ENCODE measurements at places on chromosomes 3 and 15.

- DNase-seq: peak; percentile 59
These were observed 13.8 kb downstream of the SPRED1 start for GRCh38 chr15:38266247-38266986.

DNA sequence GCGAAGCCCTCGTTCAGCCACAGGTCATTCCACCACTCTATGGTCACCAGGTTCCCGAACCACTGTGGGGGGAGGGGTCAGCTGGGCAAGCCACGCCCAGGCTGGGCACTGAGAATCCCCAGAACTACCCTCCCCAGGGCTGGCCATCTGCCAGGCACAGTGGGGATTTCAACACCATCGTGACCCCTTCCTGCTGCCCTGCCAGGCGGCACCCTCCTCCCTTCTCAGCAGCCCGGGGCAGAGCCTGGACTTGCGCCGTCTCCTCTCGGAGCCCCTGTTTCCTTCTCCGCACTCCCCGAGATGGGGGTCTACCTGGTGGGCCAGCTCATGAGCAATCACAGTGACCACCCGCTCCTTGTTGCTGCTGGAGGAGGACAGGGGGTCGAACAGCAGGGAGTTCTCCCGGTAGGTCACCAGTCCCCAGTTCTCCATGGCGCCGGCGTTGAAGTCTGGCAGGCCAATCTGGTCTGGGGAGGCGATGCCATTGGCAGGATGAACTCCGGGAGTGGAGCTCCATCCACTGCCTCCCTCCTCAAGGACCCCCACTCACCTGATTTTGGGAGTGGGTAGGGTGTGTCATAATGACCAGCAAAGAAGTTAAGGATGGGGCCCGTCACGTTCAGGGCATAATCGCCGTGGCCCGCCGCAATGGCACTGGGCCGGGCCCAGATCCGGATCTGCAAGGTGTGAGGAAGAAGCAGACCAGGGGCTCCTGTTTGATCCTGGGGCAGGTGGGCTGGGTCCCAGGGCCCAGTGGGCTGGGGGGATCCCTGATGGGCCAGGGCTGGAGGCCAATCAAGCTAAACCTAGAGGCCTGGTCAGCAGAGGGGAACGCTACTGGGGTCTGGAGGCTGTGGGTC lies 10.5 kb downstream of the ANPEP start:
- DNase-seq: no peak

GRCh38 chr15:68028888-68029207 lies 25.3 kb upstream of the PIAS1 start:
- no peak for DNase-seq

GRCh38 chr3:187570776-187571175 lies 99.4 kb downstream of the SST start:
- no peak for DNase-seq

GRCh38 chr15:38893925-38894242 lies 329.3 kb upstream of the RASGRP1 start:
- DNase-seq: no peak

DNA sequence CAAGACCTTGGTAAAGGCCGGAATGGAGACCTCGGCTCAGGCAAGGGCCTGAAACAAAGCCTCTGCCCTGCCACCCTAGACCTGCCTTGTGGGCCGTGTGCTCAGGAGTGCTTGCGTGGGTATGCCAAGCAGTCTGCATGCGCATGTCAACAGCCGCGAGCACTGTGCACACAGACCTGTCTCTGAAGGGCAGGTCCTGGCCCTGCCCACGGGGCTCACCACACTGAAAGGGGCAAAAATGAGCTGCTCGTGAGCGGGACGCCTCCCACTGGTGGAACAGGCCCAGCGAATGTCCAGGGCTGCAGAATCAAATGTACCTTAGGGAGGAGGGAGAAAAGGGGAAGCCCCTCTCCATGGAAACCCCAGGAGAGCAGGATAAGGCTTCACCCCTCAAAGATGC lies 44.3 kb upstream of the FGD5 start:
- DNase-seq: no peak

DNA sequence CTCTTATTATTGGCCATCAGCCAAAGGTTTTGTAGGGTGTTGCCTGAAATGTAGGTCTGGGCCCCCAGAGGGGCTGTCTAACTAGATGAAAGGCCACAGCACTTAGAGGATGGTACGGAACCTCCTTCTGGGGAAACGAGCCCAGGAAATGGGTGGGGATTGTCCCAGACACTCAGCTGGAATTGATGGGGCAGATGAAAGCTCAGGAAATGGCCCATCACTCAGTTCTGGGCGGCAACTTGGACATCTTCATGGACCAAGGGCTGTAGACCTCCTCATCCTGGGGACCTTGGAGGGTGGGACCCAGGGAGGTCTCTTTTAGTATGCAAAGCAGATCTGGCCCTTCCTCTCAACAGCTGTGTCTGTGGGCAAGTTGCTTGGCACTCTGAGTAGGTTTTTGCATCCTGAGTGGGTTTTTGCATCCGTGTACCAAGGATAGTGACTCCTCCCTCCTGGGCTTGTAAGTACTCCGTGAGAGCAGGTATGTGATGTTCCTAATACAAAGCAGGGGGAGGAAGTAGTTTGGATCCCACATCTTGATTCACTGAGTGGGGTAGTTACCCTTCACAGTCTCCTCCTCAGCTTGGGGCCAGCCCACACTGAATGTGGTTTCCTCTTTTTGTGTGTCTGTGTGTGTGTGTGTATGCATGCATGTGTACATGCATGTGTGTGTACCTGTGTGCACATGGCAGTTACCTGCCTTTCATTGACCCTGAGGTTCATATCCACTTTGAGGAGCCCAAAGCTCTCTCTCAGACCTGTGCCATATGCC lies 292.0 kb downstream of the RPLP1 start:
- DNase-seq: no peak

GRCh38 chr3:30084316-30084715 lies 522.1 kb upstream of the TGFBR2 start:
- DNase-seq: no peak

DNA sequence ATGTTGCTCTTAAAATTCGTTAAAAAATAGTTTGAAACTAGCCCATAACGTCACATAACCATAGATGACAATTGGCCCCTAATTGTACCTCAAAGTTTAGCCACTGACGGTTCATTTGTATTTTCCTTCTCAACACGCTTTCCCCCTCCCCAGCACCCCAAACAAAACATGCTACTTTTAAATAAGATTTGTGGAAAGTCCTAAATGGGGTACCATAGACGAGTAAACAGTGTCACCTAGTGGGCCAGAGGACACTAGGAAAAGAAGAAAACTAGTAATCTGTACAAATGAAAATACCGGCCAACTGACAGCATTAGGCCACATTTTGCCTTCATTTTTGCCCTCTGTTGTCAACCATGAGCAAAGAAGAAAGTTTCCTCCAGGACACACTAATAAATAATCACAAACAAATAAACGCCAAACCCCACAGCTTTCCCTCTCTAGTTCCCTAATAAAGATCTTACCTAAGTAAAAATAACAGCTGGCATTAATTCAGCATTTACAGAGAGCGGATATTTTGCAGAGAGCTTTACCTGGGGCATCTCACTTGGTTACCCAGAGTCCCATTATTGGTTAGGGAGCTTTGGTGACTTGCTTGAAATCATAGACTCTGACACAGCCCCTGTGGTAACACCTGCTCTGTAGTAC lies 175.1 kb upstream of the ATP11B start:
- peak; percentile 12 for DNase-seq

DNA sequence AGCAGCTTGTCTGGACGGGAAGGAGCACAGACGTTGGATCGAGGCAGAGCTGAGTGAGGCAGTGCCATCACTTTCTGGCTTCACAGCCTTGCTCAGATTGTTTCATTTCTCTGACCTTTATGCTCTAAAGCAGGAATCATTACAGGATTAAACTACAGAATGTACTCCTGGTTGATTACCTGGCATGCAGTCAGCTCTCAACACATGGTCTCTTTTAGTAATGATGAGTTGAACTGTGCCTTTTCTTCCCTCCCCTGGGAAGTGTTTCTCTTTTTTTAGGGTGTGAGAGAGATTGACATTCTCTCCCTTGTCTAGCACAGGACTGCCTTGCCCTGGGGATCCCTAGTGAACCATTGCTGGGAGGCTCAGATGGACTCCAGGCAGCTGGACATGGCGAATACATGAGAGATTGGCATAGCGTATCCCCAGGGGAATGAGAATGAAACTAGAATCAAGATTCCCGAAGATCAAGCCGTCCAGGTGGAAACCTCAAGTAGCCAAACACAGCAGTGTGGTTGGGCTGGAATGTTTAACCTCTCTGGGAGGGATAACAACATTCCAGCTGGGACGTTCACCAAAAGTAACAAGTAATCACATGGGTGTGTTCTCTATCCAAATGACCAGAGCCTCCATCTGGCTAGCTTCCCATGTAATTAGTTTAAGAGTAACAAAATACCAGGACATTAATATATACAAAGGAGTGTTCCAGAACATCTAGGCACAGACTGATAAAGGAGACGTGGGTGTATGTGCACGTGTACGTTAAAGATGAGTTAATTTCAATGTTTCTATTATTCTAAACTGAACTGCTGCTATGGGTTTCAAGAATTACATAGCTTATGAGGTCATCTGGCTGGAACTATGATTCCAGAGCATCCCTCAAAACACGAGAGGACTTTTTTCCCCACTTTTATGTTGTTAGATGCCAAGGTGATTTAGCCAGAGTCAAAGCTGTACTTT lies 118.6 kb upstream of the NR2E3 start:
- peak; percentile 84 for DNase-seq

DNA sequence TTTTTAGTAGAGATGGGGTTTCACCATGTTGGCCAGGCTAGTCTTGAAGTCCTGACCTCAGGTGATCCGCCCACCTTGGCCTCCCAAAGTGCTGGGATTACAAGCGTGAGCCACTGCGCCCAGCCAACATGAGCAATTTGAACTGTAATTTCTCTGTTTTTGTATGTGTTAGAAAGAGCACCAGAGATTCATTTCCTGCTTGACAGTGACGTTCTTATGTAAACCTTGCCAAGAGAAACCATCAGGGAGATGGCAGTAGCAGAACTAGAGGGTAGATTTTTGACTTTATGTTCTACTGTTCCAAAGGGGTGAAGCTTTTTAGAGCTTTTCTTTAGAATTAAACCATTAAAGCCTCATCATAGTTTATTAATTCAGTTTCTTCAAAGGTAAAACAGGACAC lies 148.1 kb upstream of the UMPS start:
- DNase-seq: no peak

DNA sequence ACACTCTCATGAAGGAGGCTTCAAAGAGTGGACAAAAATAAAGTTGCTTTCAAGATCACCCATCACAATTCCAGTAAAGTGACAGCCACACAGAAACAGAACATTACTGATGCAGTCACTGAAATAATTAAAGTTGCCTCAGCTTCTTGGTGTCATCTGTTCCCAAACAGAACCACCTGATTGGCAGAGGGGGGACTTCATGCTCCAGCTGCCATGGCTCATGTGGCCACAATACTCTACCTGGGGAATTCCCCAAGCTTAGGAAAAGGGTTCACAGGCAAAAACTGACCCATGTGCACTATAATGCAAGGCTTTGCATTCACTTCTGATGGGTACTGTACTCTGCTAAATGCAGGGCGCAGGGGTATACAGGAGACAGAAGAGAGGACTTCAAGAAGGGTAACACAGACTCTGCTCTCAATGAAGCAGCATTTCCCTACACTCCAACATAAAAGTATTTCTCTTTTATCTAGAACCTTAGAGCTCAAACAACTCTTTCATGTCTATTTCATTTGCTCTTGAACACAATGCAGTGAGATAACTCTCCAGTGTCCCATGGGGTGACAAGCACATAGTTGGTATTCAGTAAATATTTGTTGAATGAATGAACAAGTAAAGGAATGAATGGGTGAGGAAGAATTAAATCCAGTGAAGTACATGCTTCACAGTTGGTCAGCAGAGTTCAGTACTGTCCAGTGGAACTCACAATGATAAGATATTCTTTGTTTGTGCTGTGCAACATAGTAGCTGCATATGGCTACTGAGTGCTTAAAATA lies 8.6 kb upstream of the CTNNB1 start:
- DNase-seq: no peak

DNA sequence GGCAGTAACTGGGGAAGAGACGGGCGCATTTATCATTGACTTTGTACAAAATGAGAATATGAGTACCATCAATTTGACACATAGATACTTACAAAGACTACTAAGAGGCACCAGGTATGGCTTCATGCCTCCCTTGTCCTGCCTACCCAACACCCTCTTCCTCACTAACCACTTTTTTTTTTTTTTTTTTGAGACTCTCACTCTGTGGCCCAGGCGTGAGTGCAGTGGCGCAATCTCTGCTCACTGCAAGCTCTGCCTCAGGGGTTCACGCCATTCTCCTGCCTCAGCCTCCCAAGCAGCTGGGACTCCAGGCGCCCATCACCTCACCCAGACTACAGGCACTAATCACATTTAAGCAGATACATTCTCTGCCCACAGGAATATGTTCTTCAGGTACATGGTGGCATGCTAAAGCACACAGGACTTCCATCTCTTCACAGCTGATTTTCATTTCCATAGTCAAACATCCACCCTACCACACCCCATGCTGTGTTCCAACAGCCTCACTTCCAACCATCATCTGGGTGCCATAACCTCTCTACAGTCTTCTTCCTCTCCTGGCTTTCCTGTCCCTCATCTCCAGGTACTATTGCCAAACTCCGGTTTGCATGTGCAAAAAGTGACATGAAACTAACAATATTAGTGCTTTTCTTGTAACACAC lies 41.7 kb downstream of the RAB27A start:
- DNase-seq: no peak

- peak; percentile 65 for DNase-seq
These were observed 15.5 kb downstream of the CCR5 start for GRCh38 chr3:46386205-46386604.

DNA sequence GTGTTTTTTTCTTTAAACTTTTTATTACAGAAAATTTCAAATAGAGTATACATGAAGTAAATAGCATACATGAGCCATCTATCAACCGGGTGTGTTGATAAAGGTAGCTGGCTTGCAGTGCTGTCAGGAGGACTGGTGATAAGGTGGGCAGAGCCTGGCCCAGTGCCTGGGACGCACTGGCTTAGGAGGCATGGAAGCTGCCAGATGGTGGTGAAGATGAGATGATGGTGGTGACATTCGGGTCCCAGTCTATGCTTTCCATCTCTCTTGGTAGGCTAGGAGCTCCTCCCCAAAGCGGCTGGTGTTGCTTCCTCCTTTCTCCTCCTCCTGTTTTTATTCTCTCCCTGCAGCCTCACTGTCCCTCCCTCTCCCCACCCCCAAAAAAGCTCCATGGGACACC lies 101.7 kb downstream of the ADCY5 start:
- no peak for DNase-seq

DNA sequence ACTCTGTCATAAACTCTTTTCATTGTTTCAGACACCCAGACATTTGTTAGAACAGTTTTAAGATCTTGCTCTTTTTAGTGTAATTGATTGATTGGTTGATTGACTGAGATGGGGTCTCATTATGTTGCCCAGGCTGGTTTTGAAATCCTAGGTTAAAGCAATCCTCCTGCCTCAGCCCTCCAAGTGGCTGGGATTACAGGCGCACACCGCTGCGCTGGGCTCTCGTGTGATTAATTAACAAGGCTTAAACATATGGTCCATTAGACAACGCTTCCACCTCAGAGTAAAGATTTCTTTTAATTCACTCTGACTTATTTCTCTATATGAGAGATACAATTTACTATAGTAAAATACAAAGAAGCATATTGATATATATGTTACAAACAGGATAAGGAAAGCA lies 114.0 kb upstream of the C2CD4B start:
- DNase-seq: no peak

GRCh38 chr15:60540002-60540651 lies 61.2 kb upstream of the ICE2 start:
- no peak for DNase-seq

- DNase-seq: peak; percentile 68
These were observed 29.1 kb upstream of the LXN start for GRCh38 chr3:158701420-158702065.

GRCh38 chr15:64398575-64398974 lies 10.9 kb downstream of the TRIP4 start:
- DNase-seq: peak; percentile 35

- no peak for DNase-seq
These were observed 93.7 kb downstream of the MCTP2 start for GRCh38 chr15:94324835-94325767.
